Naive B cell (primary cell): ENCODE measurements at places on chromosomes 13 and 19.
A peak's percentile ranks its signal among the peaks of the same experiment; 100 is the strongest.

DNA sequence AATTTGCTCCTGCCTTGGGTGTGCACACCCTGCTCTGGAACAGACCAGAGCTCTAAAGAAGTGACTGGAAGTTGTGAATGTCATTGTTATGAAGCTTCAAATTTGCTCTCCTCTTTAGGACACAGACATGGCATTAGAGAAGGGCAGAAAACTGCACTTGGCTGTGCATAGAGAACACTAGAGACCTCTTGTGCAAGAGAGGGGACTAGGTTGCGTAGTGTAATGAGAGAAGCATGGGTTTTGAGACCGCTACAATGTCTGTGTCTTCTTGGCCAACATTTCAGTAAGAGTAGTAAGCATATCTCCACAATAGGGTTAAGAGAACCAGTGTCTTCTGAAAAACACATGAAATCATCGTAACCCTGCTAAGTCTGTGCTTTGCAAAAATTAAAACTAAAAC is 423.3 kb downstream of the SPRY2 start:
- no peak for DNase-seq

GRCh38 chr13:30687601-30688000 is 47.7 kb upstream of the ALOX5AP start:
- no peak for DNase-seq

GRCh38 chr19:38561658-38562057 is 56.1 kb downstream of the MAP4K1 start:
- no peak for DNase-seq

DNA sequence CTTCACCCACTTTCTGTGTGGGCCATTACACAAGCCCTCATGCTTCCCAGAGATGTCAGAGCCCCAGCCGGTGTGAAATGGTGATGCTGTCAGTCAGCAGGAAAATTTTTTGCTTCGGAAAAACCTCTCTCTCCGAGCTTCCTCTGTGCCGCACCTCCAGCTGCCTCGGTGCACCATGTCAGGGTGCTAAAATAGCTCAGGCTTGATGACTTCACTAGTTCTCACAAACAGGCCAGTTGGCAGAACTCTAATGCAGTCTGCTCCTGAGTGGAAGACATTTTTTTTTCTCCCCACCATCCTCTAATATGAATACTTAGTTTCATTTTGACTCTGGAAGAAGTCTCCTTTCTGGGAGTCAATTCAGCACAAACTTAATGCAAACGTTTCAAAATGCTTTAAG is 71.3 kb downstream of the KLF12 start:
- DNase-seq = no peak

GRCh38 chr19:4567584-4568071 is 8.1 kb upstream of the SEMA6B start:
- peak; percentile 25 for DNase-seq

DNA sequence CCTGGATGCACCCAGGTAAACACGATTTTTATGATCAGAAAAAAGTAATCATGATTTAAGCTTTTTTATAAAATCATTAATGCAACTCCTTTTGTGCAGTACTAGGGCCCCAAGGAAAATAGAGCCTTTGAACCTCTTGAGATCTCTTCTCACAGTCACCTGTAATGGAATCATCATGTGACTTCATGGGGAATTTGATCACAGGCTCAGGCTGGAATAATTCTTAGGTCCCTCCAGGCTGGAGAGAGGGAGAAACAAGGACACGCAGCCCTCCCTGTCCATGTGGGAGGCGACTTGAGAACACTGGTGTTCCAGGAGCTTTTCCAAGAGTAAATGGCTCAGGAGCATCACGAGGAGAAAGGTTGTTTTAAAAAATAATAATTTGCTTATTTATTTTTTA is 156.1 kb downstream of the NUFIP1 start:
- no peak for DNase-seq

- no peak for DNase-seq
These were observed 47.9 kb downstream of the ACTN4 start for GRCh38 chr19:38695317-38695683.

- no peak for DNase-seq
These were observed 954.7 kb downstream of the PCDH9 start for GRCh38 chr13:66275416-66275815.

DNA sequence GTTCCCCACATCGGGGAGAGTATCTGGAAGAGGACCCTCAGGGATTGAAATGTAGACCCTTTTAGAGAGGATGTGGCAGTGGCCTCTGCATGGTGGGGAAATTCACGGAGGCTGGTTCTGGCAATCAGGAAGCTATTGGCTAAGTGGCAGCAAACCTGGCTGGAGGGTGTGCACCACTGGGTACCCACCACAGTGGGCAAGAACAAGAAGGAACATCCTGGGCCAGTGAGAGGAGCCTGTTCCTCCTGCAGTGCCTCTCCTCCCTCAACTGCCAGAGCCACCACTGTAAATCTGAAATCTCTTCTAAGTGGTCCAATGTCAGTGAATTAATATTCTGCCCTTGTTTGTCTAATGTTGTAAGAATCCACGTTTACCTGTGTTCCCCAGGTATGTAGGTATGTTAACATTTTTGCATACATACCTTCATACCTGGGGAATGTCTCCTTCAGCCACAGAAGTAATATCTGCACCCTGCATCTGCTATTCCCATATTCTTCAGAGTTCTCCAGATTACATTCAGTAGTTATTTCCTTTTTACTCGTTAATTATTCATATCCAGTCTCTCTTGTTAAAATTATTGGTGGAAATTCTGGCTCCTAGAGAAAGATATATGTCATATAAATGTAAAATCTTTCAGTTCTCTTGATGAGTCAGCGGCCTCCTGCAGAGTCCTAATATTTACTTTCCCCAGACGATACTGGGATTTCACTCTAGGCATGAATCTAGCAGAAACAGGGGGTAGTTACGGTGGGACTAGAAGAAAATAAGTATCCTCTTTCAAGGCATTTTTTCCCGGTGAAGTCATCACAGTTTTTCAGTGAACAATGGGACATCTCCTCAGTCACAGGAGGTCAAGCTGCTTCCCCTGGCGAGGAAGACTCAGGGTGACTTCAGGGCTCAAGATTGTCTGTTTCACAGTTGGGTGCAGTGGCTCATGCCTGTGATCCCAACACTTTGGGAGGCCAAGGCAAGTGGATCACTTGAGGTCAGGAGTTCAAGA is 148.3 kb downstream of the MYO16 start:
- no peak for DNase-seq

DNA sequence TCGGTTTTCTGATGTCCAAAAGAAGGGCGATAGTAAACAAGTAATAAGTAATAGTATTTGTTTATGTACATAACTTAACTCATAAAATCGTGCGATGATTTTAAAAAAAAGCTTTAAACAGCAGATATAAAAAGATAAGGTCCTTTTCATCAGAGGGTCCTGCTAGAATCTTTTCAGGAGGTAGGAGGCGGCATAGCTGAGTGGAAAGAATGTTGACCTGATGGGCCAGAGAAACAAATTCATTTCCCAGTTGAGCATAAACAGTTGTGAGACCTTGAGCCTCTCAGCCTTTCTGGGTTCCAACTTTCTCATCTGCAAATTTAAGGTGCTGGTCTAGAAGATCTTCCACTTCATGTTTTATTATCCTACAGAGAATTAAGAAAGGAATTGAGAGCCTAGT is 173.5 kb downstream of the LACC1 start:
- no peak for DNase-seq

GRCh38 chr13:64054321-64054720 is 2638.7 kb upstream of the PCDH20 start:
- no peak for DNase-seq

GRCh38 chr13:111394211-111394922 is 73.9 kb downstream of the TEX29 start:
- DNase-seq = no peak

DNA sequence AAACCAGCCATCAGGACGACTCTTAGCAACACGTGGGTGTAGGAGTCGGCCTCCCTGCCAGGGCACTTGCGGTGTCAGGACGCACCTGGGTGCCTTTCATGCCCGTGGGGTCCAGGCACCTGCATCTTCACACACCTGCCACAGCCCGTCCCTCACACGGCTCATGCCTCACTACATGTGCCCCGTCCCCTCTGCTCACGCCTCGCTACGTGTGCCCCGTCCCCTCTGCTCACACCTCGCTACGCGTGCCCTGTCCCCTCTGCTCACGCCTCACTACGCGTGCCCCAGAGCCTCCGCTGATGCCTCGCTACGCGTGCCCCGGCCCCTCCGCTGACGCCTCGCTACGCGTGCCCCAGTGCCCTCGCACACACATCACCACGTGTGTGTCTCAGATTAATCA is 58.0 kb upstream of the F7 start:
- no peak for DNase-seq

GRCh38 chr13:97986835-97987234 is 33.4 kb downstream of the IPO5 start:
- DNase-seq = peak; percentile 31

- DNase-seq = no peak
These were observed 2.7 kb upstream of the RPS16 start for GRCh38 chr19:39438270-39438934.

- DNase-seq = no peak
These were observed 138.7 kb downstream of the KDM4B start for GRCh38 chr19:5107432-5108122.

GRCh38 chr13:98176777-98177608 is at the start of gene RNF113B:
RNF113B (minus strand) TSS chr13:98177269; CDS start chr13:98177236, 33 bp downstream.
- DNase-seq = no peak

GRCh38 chr19:31312009-31312676 is 37.1 kb downstream of the TSHZ3 start:
- DNase-seq = no peak

DNA sequence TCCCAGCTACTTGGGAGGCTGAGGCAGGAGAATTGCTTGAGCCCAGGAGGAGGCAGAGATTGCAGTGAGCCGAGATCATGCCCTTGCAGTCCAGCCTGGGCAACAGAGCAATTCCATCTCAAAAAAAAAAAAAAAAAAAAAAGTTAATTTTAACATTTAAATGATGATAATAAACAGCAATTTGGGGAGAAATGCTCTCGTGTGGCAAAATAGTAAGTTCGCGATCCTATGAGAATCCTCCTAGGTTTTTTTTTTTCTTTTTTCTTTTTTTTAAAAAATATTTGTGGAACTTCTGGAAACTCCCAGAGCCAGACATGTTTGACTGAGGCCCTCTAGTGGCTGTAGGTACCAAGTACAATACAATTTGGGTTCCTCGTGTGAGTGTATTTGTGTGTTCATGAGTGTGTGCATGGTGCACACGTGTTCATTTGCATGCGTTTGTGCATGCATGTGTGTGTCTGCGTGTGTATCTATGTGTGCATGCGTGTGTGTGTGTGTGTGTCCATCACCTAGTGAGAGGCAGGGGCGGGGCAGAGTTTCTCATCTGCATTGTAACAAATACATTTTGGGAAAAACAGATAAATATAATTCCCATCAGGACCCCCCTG is 31.2 kb downstream of the TMPRSS9 start:
- peak; percentile 53 for DNase-seq

DNA sequence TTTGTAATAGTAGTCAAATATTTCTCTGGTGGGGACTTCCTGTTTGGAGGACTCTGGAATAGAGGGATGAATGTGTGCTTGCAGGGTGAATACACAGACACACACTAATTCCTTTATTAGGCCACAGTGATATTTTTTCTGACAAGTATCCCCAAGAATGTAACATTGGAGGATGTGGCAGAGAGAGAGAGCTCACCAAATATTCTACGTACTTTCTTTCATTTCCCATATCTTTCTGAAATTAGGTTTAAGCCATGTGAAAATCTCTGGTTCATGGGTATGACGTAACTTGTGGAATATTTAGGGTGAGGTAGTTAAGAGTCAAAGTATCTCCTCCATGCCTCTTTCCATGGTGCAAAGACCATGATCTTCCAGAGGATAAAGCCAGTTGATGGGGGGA is 463.4 kb downstream of the DIAPH3 start:
- DNase-seq = no peak

GRCh38 chr13:110713642-110713952 is at the start of gene ING1:
ING1 (plus strand) TSS chr13:110713700; CDS start chr13:110714150, 450 bp downstream.
- no peak for DNase-seq

GRCh38 chr19:4539693-4540581 is at the start of gene LRG1:
LRG1 (minus strand) TSS chr19:4540036; CDS start chr19:4540013, 23 bp downstream.
- no peak for DNase-seq

- no peak for DNase-seq
These were observed 22.6 kb downstream of the ERCC5 start for GRCh38 chr13:102868366-102868936.

DNA sequence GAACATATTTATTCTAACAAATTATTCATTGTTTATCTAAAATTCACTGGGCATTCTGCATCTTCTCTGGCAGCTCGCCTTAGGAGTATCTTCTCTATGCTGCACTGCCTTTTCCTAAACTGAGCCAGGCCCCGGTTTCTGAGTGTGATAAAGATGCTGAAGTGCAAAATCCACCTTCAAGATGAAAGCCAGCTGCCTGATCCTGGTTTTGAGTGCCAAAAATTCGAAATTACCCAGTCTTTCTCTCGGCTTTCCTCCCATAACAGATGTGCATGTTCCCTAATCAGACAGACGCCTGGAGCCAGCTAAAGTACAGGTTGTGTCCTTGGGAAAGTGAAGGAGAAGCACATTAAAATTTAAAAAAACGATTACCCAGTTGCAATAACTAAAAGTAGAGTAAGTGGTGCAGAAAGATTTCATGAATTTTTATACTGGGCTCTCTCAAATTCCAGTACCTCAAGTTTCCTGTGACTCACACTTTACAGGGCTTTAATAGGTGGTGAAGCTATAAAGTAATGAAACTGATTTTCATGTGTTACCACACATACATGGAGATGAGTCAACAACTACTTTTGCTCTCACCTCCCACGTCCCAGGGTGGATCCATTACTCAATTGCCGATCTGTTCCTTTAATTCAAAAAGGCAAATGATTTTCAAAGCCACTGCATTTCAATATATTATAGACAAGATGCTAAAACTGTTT is 65.0 kb upstream of the GTF2F2 start:
- no peak for DNase-seq

DNA sequence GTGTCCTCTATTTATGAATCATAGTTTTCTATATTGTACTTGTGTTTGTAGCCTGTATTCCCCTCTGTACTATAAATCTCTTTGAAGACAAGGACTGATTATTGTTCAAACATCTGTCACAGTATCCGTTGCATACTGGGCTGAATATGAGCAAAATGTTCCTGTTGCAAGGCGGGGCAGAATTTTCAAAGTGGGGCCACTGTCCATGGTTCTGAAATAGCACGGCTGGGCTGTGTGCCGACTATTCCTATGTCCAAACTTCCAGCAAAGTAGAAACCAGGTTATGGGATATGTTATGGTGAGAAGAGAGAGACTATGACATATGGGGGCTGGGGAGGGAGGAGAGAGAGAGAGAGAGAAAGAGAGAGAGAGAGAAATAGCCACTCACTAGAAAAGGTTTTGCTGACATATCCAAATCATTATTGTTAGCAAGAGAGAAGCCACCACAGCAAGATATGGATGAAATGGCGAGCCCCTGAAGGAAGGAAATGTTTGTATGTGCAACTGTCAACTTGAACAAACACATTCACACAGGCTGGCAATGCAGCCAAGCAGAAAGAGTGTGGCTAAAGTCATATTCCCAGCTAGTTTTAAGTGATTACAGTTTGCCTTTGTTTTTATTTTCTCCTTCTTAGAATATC is 107.0 kb upstream of the GPR12 start:
- DNase-seq = no peak

GRCh38 chr13:113950451-113951245 is 23.2 kb downstream of the C13orf46 start:
- no peak for DNase-seq
